Left lung (tissue), 14 donors: ENCODE measurements at places on chromosomes 5 and 9. TPM values are rescaled to one million over a fixed set of nuclear protein-coding genes. Genes with fewer than 3 reads are reported as not detected.

LURAP1L gene
- polyA plus RNA-seq, result 83.9 TPM

TAF1L gene
- 0.08 TPM for polyA plus RNA-seq

TMEM250 gene
- polyA plus RNA-seq, result 11.1 TPM

NRG2 gene
- polyA plus RNA-seq, result 7.8 TPM

LRRTM2 gene
- 0.93 TPM for polyA plus RNA-seq

CSF2 gene
- polyA plus RNA-seq, result not detected

DNA sequence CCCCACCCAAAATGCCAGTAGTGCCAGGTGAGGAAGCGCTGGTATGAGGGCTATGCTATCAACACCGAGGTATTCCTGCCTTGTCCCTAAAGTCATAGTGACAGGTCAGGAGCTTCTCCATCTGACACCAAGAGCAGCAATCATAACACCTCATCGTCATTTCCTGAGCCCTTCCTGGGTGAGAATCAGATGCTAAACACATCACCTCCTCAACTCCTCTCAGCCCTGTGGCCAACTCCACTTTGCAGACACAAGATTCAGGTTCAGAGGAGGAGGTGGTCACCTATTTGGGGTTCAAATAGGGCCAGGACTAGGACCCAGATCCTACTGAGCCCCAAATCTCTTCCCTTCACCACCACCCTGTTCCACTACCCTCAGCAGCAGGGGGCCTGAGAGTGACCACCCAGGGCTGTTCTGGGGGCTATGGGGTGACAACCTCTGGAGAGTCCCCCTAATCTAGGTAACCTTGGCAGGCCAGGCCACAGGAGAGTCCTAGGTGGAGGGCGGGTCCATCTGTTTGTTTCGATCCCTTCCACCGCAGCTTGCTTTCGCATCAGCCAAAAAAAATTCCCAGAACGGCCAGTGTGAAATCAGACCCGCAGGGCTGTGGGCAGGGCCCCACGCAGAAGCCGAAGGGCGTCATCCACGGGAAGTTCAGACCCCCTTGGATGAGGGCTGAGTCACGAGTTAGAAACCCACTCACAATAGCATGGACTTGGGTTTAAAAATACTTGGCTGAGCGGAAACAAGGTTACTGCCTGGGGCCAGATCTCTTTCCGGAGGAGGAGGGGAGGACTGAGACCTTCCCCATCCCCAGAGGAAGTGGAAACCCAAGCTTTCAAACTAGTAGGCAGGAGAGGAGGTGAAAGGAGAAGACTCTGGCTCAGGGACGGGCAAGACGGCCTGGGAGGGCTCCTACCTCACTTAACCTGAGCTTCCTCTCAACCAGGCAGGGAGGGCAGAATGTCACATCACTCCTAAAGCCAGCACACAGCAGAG lies 8.7 kb downstream of the STK10 start:
- peaks cover 99% of the 10 kb centered on the region for H3K4me1 ChIP-seq
- DNase-seq, result no peak
- H3K27ac ChIP-seq, result peak overlapping the region; percentile 80

GRCh38 chr5:115100319-115100955 lies 69.3 kb downstream of the TRIM36 start:
- H3K4me3 ChIP-seq, result no peak overlapping the region
- H3K4me1 ChIP-seq, result no peaks in the 10 kb centered on the region
- no peaks in the 10 kb centered on the region for H3K27me3 ChIP-seq
- H3K27ac ChIP-seq, result no peak overlapping the region
- DNase-seq, result no peak
- H3K36me3 ChIP-seq, result no peaks in the 10 kb centered on the region

GRCh38 chr9:9215050-9215449 lies 1397.8 kb downstream of the PTPRD start:
- no peak for DNase-seq
- no peaks in the 10 kb centered on the region for H3K36me3 ChIP-seq
- no peaks in the 10 kb centered on the region for H3K27me3 ChIP-seq
- H3K27ac ChIP-seq, result no peak overlapping the region

GRCh38 chr5:126357585-126358342 lies 65.4 kb upstream of the GRAMD2B start:
- H3K27me3 ChIP-seq, result no peaks in the 10 kb centered on the region
- no peak overlapping the region for H3K27ac ChIP-seq
- no peaks in the 10 kb centered on the region for H3K36me3 ChIP-seq
- peaks cover 9% of the 10 kb centered on the region for H3K4me1 ChIP-seq

DNA sequence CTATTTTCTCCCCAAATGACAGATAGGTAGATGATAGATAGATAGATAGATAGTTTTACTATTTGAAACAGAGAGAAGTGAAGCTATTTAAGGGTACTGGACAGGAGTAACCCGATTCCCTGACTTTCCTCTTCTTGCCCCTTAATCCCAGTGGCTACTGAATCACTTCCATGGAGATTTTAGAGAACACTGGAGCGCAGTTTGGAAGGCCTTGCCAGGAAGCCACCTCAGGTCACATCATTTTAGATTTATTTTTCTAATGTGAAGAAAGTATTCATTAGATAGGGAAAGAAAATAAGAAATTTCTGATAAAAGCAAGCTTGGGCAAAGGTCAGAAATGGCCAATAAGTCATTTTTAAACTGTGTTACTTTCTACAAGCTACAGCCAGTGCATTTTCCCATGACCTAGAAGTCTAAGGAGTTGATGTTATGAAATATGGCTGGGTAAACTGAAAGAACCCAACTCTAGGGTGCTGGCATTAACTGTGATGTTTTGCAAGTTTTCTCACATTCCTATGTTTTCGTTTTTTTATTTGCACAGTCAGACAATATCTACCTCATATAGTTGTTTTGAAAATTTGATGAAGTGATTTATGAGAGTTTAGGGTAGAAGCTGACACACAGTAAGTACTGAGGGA lies 544.7 kb upstream of the PTGER4 start:
- H3K27me3 ChIP-seq, result no peaks in the 10 kb centered on the region
- H3K27ac ChIP-seq, result no peak overlapping the region
- H3K4me3 ChIP-seq, result no peak overlapping the region
- no peaks in the 10 kb centered on the region for H3K4me1 ChIP-seq
- DNase-seq, result no peak
- H3K36me3 ChIP-seq, result no peaks in the 10 kb centered on the region

DNA sequence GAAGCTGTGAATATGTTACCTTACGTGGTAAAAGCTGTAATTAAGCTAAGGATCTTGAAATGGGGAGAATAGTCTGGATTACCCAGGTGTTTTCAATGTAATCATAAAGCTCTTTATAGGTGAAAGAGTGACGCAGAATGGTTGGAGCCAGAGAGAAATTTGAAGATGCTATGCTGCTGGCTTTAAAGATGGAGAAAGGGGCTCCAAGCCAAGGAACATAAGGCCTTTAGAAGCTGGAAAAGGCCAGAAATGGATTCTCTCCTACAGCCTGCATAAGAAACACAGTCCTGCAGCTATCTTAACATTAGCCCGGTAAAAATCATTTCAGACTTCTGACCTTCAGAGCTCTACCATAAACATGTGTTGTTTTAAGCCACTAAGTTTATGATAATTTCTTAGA lies 243.3 kb upstream of the VLDLR start:
- no peaks in the 10 kb centered on the region for H3K4me1 ChIP-seq
- H3K36me3 ChIP-seq, result no peaks in the 10 kb centered on the region
- no peak overlapping the region for H3K27ac ChIP-seq
- no peaks in the 10 kb centered on the region for H3K27me3 ChIP-seq
- H3K4me3 ChIP-seq, result no peak overlapping the region
- no peak for DNase-seq

DNA sequence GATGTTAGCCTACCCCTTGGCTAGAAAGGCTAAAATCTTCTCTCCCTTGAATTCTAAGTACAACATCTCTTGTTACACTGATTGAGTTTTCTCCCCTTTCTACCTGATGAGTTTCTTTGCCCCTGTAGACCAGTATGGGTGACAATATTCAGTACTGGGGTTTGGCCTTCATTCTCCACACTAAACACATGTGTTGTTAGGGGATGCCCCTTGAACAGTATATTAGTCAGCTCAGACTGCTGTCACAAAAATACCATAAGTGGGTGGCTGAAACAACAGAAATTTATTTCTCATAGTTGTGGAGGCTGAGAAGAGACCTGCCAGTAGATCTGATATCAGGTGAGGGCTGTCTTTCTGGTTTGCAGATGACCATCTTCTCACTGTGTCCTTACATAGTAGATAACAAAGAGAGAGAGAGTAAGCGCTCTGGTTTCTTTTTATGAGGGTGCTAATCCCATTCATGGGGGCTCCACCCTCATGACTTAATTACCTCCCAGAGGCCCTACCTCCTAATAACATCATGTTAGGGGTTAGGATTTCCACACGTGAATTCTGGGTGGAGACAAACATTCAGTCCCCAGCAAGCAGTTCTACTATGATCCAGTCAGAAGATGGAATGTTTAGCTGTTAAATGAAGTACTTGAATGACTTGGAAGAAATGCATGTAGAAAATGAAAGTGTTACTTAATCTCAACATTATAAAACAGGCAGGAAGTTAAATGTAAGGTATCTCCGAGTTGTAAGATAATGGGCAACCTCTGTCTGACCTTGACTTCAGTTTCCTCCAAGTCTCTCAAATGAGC lies 17.5 kb downstream of the VLDLR start:
- H3K4me3 ChIP-seq, result no peak overlapping the region
- no peak overlapping the region for H3K27ac ChIP-seq
- H3K4me1 ChIP-seq, result no peaks in the 10 kb centered on the region

DNA sequence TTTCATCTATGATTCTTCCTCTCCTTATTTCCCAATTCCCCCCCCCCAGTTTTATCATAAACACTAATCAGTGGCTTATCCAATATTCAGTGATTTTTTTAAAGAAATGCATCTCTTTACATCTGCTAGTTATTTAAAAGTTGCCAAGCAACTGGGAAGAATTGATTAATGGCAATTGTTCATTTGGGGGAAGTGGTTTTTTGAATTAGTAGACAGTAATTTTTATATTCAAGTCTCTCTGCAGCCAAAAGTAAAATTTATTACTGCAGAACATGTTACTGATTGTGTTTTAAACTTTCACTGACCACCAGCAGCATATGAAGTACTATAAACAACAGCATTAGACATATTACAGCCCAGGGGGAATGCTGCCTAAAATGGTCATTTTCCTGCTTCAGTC lies 308.8 kb upstream of the NREP start:
- H3K36me3 ChIP-seq, result no peaks in the 10 kb centered on the region
- no peaks in the 10 kb centered on the region for H3K27me3 ChIP-seq
- no peak overlapping the region for H3K27ac ChIP-seq

DNA sequence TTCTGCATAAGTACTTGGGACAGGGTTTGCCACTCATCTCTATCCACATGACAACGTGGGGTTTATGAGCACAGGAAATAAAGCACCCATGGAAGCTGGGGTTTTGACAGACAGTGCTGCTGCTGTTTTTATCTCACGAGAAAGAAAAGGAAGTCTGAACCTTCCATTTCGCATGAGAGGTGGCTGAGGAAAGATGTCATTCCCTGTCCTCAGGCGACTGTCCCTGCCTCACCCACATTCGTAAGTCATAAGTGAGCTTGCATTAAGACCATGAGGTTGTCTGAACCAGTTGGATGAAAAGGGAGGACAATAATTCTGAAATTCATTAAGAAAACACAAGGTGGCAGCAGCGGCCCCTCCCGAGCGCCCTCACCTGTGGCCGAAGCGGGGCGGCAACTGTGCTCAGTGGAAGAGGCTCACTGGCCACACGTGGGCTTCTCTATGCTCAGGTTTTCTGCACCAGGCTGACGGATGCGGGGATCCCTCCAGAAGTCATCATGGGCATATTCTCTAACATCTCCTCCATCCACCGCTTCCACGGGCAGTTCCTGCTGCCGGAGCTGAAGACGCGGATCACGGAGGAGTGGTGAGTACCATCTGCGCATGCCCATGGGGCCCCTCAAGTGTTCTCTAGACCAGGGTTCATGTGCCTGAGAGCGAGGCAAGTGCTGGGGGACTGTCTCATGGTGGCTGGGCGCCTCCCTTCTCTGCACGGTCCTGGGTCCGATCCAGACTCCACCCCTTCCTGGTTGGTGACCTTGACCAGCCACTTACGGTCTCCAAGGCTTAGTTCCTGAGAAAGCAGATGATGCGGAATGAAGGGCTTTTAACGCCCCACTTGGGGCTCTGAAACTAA lies 54.7 kb upstream of the SUSD3 start:
- H3K4me1 ChIP-seq, result no peaks in the 10 kb centered on the region
- DNase-seq, result peak; percentile 68
- H3K36me3 ChIP-seq, result peaks cover 64% of the 10 kb centered on the region

DNA sequence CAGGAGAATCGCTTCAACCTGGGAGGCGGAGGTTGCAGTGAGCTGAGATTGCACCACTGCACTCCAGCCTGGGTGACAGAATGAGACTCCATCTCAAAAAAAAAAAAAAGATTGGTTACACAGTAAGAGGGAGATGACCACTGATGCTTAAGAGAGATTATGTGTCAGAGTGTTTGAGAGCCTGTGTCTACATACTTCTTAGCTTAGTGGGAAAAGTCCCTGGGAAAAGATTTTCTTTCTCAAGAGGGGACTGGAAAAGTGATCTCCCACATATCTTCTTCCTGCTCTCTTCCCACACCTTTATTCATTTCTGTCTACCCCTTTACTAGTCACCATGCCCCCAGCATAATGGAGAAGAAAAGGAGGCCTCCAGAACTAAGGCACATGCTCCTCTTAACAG lies 55.2 kb downstream of the MCTP1 start:
- no peak for DNase-seq
- no peaks in the 10 kb centered on the region for H3K36me3 ChIP-seq
- no peak overlapping the region for H3K27ac ChIP-seq
